ENCODE measurements at places on chromosomes 7 and 10.

DNA sequence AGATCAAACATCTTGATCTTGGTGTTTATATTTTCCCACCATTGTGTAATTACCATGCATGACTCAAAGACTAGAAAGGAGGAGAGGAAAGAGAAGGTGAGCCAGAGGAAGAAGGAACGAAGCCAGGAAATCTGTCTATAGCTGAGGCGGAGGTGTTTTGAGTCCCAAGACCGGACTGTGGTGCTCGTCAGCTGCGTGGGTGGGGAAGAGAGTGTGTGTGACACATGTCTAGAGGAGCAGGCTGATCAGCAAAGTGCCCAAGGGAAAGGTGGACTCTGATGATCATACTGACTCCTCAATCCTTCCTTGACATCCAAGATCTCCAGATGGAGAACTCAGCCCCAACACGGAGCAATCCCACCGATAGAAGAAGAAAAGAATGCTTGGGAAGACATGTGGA lies 189.5 kb upstream of the MINDY3 start:
- no peak for DNase-seq

GRCh38 chr7:131027287-131027773 lies 293.3 kb upstream of the KLF14 start:
- DNase-seq = no peak

GRCh38 chr10:110361800-110362456 lies 57.2 kb upstream of the SMNDC1 start:
- no peak for DNase-seq

- no peak for DNase-seq
Measured at GRCh38 chr7:128963327-128963757, 25.6 kb downstream of the IRF5 start.

DNA sequence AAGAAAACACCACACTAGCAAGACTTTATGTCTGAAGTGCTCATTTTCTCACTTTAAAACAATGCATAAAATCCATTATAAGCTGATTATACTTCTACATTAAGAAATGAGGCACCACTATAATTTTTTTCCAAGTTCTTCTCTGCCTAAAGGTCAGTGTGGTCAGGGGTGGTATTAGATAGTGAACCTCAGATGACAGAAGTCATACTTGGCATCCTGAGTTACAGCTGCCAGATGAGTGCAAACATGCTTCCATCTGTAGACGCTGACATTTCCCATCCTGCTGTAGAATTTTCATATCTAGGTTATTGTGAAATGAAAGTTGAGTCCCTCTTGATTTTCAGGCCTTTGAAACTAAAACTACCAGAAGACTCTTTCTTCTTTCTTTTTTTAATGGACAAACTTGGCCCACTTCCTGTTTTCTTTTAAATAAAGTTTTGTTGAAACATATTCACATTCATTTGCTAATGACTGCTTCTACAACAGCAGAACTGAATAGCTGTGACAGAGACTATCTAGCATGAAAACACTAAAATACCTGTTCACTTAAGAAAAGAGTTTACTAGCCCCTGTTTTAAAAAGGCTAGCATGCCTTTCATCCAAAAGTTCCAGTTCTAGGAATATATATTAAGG lies 900.8 kb downstream of the XPNPEP1 start:
- no peak for DNase-seq

DNA sequence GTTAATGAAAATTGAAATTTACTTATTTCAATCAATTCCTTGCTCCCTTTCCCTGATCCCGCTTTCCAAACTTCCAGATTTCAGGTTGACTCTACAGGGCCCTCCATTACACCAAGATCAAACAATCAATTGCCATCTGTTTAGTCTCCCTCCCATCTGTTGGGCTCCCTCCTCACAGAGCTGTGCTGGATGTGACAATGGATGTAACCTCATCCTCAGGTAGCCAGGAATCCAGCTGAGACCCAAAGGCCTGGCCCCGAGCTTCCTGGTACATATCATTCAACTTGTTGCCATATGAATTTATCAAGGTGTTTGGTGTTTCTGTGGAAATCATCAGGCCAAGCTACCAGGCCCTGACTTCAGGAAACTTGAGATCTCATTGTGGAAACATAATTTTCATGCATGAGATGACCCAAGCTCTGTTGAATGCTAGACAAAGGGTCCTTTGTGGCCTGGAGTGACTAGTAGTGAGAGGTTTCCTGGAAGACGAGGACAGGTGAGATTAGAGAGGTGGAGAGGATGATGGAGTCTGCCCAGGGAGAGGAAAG lies 148.6 kb upstream of the PDE1C start:
- no peak for DNase-seq

- DNase-seq = no peak
Measured at GRCh38 chr7:119594956-119595355, 678.0 kb upstream of the KCND2 start.

DNA sequence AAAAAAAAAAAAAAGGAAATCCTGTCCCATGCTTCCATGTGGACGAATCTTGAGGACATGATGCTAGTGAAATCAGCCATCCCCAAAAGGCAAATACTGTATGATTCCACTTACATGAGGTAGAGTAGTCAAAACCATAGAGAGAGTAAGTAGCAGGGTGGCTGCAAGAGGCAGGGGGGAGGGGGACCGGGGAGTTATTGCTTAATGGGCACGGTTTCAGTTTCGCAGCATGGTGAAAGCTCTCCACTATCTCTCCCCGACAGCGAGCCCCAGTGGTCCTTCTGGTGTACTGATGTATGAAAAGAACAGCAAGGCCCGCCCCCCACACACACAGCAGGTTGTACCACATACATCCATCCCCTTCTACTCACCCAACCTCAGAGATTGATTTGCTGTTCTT lies 32.8 kb downstream of the NOD1 start:
- DNase-seq = no peak

DNA sequence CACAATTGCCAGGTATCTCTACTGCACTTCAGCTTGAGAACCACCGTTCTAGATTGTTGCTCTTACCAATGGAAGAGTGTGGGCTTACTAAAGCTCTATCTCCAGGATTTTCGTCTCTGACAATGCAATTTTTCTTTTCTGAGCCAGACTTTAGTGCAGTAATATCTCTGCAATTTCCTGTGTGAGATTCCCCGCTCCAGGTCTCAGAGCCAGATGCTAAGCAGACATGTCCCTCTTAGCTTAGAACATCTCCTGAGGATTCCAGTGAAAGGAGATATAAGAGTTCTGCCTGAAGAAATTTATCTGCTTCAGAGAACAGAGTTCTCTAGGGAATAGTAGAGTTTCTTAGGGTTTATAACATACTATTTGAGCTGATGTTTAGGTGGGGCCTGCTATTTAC lies 82.0 kb downstream of the SND1 start:
- DNase-seq = no peak

- no peak for DNase-seq
Measured at GRCh38 chr7:101628522-101628921, 574 bp downstream of the MYL10 start.

- no peak for DNase-seq
Measured at GRCh38 chr7:20021831-20022230, 195.4 kb downstream of the MACC1 start.

DNA sequence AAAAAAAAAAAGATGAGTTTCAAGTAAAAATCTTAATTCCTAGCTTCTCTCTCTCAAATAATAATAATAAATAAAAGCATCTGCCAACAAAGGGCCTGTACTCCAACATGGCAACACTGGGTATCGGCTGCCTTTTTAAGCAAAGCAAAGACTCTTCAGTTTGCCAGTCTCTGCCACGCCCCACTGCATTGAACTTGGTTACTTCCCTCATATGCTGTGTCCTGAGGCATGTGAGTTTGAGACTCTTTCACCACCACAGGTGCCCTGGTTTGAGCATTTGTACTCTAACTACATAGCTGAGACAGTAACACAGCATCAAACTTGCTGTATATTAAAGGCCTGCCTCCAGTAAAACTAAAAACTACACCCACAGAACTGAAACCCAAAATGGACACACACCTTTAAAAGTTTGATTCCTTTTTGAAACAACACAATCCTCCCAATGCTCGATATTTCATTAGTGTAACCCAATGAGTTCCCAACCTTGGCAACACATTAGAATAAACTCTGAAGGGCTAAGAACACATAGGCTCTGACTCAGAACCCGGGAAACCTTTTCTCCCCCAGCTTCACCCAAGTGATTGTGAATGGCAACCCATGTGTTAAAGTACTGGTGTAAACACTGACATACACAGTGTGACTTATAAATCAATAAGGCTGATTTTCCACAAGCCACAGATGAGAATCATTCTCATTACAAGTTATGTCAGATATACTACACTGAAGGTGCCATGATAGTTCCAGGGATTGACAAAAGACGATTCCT lies 12.0 kb downstream of the JAZF1 start:
- no peak for DNase-seq

DNA sequence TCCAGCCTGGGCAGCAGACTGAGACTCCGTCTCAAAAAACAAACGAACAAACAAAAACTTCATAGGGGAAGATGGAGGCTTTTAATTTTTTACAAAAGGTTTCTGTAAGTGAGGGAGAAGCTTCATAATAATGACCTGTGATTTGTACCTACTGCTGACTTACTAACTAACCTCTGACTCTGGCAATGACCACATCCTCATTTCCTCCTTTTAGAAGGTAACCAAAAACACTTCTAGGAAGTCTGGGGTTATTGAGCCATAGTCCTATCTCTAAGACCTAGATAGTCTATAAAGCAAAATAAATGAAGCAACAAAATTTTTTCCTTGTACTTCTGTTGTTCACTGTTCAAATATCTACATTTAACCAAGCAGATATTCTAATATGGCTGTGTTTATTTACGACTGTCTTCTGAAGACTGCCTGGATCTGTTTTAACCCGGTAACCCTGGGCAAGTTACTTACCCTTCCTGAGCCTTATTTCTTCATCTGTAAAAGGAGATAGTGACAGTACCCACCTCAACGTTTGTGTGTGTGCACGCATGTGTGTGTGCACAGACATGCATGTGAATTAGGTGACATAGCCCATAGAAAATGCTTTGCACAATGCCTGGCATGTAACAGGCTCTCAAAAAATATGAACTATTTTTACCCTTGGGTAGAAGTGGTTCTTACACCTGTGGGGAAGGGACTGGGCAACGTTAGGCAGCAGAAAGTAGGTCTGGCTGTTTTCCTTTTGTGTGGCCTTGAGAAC lies 30.8 kb upstream of the SMNDC1 start:
- DNase-seq = no peak

DNA sequence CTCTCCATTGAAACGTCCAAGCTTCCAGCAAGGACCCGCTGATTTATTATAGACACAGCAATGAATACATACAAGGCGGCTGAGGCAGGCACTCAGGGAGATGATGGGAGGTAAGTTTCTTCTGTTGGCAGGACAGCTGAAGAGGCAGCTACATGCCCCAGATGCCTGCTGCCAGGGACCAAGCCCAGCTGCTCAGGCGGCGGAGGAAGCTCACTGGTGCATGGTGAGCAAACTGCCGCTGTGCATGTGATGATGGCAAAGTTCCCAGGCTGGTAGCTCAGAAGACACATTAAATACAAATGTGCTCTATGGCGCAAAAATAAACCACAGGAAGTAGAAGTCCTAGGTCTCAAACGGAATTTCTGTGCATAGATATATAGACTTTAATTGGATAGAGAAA lies 2.3 kb downstream of the DNTT start:
- no peak for DNase-seq

- no peak for DNase-seq
Measured at GRCh38 chr7:90980545-90980944, 283.7 kb upstream of the FZD1 start.

- no peak for DNase-seq
Measured at GRCh38 chr7:139153832-139154231, 44.3 kb upstream of the ZC3HAV1 start.

DNA sequence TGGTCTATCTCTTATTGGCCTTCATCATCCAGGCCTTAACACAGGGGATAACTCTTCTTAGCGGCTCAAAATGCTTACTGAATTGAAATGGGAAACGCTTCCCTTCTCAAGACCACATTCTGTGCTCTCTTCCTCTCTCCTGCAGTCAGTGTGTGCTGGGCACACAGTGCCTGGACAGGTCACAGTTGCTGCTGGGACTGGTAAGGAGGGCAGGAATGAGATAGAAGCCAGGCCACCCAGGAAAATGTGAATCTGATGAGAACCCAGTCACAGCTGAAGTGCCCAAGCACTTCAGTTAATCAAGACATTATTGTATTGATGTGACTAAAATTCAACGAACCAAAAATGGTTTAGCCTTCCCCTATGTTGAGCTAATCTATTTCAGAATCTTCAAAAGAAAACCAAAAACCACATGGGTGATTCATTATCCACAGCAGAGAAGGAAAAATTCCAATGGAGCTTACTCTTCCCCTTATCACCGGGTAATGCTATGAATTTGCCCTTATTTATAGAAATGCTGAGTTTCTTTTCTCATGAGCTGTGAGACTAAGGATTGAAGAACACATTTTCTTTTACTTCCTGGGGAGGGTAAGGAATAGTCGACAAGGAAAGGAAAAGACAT lies 41.2 kb upstream of the PLPP4 start:
- no peak for DNase-seq

- DNase-seq = no peak
Measured at GRCh38 chr7:114942446-114943175, 20.7 kb downstream of the MDFIC start.

GRCh38 chr7:55129541-55130394 lies 111.0 kb downstream of the EGFR start:
- DNase-seq = no peak

All from neuronal stem cell (in vitro differentiated cells).